ENCODE measurements at places on chromosomes 4 and X.

GRCh38 chr4:142352712-142353111, 493.4 kb downstream of the INPP4B start:
- DNase-seq = no peak

GRCh38 chrX:105274091-105274490, 53.6 kb upstream of the TEX13A start:
- DNase-seq = no peak

DNA sequence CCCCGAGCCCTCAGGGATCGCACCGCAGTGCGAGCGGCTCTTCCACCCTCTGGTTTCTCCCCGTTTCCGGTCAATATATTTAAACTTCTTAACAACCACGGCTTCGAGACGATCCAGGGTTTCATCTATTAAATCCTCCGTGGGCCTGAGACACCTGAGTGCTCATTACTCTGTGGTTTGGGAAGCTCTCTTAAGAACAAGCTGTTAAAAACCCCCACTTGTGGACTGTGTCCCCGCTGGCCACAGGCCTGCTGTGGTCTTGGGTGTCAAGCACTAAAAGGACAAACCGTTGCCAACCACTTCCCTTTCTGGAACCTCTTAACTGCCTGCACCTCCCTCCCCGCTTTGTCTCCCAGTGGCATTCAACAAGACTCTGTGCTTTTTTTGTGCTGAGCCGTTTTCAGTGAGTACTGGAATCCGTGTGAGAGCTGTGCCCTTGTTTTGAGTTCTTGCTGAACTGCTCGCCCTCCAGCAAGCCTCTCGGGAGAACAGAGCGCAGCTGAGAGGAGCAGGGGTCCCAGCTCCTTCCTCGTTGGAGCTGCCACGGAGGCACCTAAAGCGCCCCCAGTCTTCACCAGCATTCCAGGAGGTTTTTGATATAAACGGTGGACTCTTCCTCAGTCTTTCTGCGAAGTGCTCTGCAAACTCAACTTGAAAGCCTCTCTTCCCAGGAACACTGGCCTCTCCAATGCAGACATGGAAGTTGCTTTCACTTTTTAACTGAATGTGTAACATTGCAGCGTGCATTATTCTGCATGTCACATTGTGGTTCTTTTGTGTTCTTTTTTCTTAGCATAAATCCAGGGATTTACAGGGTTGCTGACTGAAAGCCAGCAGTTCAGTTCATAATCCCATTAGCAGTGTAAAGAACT, 691 bp upstream of the IGFBP7 start:
- no peak for DNase-seq

GRCh38 chr4:6714954-6715353, 1.0 kb upstream of the BLOC1S4 start:
- no peak for DNase-seq

DNA sequence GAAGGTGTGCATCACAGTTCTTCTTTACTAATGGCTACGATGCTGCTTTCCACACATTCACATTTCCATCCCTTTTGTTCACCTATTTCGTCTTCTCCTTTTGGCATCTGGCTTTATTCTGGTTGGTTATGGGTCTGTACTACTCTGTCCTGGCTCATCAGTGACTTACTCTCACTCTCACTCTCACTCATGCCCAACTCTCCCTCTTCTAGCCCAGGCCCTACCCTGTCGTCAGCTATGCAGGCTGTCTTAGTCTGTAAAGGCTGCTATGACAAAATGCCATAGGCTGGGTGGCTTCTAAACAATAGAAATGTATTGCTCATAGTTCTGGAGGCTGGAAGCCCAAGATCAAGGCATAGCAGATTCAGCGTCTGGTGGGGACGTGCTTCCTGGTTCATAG, 105.6 kb upstream of the PUDP start:
- DNase-seq = no peak

DNA sequence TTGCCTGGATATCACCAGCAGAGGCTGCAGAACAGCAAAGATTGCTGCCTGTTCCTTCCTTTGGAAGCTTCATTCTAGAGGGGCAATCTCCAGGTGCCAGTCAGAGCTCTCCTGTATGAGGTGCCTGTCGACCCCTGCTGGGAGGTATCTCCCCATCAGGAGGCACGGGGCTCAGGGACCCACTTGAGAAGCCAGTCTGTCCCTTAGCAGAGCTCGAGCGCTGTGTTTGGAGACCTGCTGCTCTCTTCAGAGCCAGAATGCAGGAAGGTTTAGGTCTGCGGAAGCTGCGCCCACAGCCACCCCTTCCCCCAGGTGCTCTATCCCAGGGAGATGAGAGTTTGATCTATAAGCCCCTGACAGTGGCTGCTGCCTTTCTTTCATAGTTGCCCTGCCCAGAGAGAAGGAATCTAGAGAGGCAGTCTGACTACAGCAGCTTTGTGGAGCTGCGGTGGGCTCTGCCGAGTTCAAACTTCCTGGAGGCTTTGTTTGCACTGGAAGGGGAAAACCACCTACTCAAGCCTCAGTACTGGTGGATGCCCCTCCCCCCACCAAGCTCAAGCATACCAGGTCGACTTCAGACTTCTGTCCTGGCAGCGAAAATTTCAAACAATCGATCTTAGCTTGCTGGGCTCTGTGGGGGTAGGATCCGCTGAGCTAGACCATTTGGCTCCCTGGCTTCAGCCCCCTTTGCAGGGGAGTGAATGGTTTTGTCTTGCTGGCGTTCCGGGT, 57.9 kb downstream of the DKK2 start:
- no peak for DNase-seq
